ENCODE measurements at places on chromosomes 4 and X.

DNA sequence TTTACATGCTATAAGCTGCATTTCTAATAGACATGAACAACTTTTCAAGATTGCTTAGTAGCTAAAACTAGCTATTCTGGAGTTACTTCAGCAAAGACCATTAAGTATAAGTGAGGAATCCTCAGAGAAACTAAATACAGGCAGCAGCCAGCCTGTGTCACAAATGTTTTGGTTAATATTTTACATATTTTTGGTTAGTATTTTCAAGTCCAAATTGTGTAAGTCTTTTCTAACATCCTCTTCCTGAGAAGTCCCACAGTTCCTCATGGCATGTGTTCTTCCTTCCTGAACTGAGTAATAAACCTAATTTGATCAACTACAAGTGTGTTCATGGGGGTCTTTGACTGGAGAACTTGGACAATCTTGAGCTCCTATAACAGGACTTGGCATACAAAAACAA is 42.4 kb upstream of the MCF2 start:
- DNase-seq, result no peak

- no peak for DNase-seq
Measured at GRCh38 chr4:181204109-181204508, 1039.1 kb upstream of the TENM3 start.

GRCh38 chr4:158131027-158131426 is 41.8 kb downstream of the GASK1B start:
- no peak for DNase-seq

DNA sequence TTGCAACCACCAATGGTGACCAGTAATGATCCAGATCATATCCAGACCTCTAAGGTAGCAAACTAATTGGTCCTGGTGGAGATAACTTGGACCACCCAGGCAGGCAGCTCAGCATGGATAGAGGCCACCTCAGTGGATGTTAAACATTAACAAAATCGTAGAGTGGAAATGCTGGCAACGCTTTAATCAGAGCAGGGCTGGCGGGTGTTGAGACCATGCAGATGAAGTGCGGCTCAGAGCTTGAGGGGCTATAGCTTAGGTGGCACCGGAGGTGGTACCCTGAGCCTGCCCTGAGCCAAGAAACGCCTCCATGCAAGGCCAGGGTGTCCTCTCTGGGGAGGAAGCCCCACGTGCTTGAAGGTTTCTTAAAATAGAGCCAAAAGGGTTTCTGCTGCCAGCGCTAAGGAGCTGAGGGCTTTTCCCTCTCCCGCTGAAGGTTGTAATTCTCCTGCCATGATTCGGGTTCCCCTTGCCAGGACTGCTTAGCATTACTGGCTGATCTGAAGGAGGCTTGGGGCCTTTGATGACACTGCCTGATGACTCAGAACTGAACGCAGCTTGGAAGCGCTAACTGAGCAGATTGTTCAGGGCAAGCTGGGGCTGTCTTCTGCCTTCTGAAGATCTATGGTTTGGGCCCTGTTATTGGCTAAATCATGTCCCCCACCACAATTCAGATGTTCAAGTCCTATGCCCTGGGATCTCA is 177.8 kb upstream of the ATP6AP2 start:
- no peak for DNase-seq

DNA sequence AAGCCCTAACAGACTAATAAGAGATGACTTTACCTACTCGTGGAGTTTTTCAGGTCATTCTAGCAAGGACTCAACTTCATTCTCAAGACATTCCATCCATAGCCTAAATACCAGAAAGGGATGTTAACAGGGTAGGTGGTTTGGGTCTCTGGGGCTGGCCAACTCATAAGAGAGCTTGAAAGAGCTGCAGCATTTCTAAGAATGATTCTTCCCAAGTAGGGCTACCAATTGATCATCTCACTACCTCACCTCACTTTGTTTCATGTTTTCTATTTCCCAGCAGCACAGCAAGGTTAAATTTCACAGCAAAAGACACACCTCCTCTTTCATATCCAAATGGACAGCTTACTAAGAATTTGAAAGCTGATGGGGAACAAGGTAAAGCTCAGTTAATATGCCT is 614.8 kb upstream of the DIPK2B start:
- DNase-seq, result no peak

- DNase-seq, result no peak
Measured at GRCh38 chr4:152081024-152081423, 320.2 kb upstream of the GATB start.

DNA sequence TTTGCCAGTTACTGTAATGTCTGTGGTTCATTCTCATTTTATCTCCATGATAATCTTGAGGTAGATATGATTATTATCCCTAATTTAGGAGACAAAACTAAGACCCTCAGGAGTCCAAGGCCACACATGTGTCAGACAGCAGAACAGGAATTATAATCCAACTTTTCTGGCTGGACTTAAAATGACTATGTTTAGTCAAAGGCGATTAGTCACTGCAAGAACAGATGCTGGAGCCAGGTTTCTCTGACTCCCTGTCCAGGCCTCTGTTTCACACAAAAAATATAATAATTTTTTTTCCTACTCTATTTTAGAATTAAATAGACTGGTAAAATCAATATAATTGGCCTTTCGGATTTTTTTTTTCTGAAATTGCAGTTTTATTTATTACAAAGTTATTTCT is 56.7 kb upstream of the TMEM131L start:
- no peak for DNase-seq

DNA sequence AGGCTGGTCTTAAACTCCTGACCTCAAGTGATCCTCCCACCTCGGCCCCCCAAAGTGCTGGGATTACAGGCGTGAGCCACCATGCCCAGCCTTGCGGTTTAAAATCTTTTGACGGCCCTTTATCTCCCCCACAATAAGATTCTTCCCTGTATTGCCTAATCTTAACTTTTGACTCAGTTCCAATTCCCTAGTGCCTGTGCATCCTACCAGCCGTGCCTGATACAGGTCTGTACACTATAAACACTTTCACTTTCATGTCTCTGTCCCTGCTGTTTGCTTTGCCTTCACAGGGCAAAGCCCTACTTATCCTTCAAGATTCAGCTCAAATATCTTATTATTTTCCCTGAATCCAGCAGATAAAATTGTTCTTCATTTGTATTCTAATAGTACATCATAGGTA is 74.6 kb downstream of the WDR44 start:
- no peak for DNase-seq

DNA sequence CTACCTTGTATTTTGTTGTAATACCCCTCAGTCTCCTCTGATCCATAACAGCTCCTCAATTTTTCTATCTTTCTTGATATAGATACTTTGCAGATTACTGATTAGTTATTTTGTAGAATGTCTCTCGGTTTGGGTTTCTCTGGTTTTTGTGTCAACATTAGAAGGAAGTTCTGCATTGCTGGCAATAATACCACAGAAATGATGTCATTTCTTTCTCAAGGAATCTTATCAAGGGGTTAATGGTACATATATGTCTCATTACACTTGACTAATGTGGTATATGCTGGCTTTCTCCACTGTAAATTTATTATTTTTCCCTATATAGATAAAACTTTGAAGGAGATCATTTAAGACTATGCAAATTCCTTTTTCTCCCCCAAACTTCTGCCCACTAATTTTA is 183.6 kb upstream of the DKK2 start:
- no peak for DNase-seq

- DNase-seq, result no peak
Measured at GRCh38 chrX:55767100-55767499, 49.6 kb downstream of the RRAGB start.

DNA sequence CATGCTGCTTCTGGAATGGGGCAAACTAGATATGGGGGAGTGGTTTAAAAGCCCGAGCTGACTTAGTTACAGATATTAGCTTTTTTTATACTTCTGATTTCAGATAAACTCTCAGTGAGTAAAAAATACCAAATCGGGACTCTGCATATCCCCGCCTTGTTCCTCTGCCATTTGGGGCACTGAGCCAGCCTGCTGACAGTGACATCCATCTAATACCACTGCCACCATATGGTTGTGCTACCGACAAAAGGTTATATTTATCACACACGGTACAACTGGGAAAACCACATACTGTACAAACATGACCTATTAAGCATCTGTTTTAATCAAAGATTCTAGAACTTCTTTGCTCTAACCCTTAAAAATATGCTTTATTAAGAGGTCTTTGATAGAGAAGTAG is 78.7 kb downstream of the GALNT7 start:
- DNase-seq, result no peak

GRCh38 chr4:89640620-89641366 is 196.2 kb downstream of the SNCA start:
- no peak for DNase-seq

- no peak for DNase-seq
Measured at GRCh38 chrX:147897117-147897516, 14.6 kb upstream of the FMR1 start.

DNA sequence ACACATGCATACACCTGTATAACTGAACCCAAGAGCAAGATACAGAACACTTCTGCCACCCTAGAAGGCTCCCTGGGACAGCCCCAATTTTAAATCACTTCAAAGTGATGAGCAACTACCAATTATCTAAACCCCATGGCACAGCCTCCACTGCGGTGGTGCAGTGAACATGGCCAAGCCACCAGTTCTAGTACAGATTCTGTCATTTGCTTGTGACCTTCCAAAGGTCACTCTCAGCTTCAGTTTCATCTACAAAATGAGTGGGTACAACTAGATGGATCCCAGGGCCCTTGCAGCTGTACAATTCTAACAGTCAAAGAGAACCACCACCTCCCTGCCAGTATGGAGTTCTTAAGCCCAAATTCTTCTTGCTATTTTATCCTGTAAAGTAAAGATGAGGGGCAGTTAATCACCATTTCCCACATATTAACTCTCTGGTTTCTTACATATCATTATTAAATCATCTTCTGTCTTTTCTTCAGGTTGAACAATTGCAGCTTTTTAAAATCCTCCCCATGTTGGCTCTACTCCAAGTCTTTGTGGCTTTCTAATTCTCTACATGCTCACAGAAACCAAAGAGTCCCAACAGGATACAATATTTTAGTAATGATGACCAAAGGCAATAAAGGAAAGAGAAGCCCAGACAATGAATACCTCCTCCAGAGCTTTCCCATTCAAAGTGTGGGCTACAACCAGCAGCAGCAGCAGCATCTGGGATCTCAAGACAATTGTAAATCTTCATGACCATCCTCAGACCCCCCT is 39.0 kb upstream of the GPM6B start:
- no peak for DNase-seq

GRCh38 chrX:112832481-112833095 is 8.0 kb downstream of the AMOT start:
- peak; percentile 65 for DNase-seq

GRCh38 chr4:54625391-54625790 is 32.4 kb upstream of the KIT start:
- no peak for DNase-seq

DNA sequence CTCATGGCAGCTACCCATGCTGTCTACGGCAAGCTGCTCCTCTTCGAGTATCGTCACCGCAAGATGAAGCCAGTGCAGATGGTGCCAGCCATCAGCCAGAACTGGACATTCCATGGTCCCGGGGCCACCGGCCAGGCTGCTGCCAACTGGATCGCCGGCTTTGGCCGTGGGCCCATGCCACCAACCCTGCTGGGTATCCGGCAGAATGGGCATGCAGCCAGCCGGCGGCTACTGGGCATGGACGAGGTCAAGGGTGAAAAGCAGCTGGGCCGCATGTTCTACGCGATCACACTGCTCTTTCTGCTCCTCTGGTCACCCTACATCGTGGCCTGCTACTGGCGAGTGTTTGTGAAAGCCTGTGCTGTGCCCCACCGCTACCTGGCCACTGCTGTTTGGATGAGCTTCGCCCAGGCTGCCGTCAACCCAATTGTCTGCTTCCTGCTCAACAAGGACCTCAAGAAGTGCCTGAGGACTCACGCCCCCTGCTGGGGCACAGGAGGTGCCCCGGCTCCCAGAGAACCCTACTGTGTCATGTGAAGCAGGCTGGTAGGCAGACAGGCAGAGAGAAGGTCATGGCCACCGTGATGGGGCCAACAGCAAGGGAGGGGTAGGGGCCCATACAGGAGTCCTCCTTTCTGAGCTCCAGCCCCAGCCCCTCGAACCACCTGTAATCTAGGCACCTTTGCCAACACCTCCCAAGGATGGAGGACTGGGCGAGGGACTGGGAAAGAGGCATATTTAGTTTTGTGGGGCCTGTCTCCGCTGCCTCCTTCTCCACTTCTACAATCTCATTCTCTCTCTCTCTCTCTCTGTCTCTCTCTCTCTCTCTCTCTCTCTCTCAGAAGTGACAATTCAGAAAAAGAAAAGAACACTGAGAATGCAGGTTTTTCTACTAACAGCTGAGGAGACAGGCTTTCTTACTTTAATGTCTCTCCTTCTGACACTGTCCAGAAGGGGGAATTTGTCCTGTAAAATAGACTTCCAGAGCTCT is 4.7 kb upstream of the TSPYL2 start:
- DNase-seq, result no peak

DNA sequence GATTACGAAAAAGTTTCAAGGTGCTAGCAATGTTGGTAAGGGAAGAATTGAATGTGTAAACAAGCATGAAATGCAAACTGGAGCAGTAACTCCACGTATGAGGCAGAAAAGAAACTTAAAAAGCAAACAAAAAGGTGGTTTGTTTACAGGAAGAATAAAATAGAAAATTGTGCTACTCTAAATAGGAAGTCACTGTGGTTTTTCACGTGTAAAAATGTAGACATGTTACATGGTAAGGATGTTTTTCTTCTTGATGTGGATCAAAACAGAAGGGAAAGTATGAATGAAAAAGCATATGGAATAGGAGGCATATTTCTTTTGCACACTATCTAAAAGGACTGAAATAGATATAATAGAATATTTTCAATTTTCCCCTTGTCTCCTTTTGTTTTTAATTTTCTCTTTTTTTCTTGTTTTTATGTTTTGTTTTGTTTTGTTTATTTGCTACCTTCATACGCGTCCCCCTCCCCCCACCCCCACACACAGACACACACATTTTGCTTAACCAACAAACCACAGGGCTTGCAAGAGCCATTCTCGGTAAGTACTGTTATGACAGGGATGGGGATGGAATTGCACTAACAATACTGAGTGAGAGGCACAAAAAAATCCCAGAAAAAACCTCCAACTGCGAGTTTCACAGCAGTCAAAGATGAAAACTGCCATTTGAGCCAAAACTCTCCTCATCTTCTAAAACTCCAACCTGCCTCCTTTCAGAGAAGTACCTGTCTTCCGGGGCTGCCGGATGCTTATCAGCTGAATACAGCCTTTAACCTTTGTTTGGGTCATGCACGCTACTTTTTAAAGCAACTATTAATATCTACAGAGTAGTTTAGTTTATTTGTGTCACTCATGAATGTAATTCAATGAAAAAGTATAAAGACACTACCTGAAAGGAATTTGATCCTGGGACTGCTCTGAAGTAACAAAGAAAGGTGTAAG is 135.8 kb downstream of the IL15 start:
- no peak for DNase-seq

All from LoVo (cell line).